Peyer's patch (tissue), 4 donors: ENCODE measurements at places on chromosomes 7 and 10.
A peak's percentile ranks its signal among the peaks of the same experiment; 100 is the strongest.

GRCh38 chr7:73738220-73738611 is 386 bp downstream of the ABHD11 start:
- peak; percentile 71 for DNase-seq

DNA sequence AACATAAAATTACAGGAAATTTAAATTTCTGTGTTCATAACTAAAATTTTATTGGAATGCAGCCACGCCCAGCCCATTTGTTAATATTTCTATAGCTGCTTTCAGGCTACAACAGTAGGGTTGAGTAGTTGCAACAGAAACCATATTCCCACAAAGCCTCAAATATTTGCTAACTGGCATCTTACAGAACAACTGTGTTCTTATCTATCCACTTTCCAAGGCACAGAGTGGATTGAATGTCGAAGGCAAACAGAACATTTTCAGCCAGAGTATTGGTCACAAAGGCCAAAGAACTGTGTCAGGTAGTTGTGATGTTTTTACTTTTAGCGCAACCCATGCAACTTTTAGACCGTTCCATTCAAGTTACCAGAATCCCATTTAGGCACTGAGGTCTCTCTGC is 51.1 kb upstream of the OPN4 start:
- DNase-seq, result no peak

- no peak for DNase-seq
These were observed 54.2 kb downstream of the MICALL2 start for GRCh38 chr7:1404898-1405548.

DNA sequence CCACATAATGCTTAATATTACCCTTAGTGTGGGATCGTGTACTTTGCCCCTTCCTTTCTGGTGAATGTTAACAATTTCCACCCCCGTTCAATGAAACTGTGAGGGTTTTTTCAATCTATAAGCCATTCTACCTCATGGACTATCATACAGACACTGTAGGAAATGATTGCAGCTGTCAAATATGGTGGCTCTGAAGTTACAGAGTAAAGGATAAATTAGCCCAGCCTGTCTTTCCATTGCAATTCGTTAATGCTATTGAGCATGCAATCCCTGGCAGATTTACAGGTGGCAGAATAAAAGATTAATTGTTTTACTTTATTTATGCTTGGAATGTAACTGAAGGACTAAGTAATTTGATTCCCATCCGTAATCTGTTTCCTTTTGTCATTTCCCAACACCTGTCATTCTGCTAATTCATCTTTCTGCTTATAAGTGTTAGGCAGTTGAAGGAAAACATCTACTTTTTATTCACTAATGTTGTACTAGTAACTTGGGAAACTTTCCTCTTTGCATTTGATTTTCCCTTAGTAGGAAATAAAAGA is 1211.6 kb upstream of the LRRN3 start:
- DNase-seq, result no peak

DNA sequence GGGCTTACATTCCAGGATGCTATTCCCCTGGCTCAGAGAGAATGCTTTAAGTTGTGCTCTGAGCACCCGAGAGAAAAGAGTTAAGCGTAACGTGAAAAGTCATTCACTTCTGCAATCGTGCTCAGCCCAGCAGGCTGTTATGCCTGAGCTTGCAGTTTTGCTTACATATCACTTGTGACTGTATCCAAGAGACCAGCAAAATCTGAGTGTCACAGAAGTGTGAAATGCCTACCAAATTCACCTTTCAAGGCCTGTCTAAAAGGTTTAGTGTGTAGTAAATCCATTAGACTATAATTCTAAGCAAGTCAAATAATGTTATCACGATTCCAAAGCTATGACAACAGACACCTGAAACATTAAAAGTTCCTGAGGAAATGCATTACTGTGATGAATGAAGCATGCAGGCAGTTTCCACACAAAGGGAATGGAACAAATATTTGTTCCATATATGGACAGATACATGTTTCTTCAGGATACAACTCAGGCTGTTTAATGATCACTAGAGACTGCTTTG is 20.1 kb downstream of the ITGB1 start:
- no peak for DNase-seq

DNA sequence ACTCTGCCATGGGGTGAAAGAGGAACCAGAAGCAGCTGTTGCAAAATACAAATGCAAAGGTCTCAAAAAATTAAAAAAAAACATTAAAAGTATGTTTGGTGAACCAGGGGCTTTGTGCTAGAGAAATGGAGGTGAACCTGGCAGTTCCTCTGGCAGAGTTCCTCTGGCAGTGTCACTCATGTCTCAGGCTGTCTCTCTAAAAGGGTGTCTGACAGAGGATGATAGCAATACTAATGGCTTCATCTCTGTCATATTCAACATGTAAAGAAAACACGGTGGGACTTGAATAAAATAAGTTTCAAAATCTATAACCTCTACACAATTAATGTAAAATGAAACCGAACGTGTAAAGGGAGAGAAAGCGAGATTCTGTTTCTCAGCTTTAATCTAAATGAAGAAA is 375.7 kb upstream of the VWC2 start:
- DNase-seq, result no peak

DNA sequence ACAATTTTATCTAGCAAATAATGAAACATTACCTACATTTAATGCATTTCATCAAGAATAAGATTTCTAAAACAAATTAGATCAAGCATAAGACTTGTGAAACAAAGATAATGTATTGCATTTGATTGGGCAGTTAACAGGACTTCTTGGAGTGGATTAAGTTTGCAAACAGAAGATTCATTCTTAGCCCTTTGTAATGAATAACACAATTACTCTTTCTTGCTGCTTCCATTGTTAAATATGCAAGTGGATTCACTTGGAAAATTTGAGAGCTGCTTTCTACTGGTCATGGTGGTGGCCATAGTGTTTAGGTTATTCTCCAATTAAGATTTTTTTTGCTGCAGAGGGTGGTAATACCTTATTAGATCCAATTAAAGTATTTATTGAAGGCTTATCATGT is 6.0 kb downstream of the PPP1R9A start:
- no peak for DNase-seq

- no peak for DNase-seq
These were observed 97.9 kb downstream of the ANKIB1 start for GRCh38 chr7:92343714-92344113.

GRCh38 chr7:84722734-84723133 is 464.1 kb downstream of the SEMA3D start:
- DNase-seq, result no peak

DNA sequence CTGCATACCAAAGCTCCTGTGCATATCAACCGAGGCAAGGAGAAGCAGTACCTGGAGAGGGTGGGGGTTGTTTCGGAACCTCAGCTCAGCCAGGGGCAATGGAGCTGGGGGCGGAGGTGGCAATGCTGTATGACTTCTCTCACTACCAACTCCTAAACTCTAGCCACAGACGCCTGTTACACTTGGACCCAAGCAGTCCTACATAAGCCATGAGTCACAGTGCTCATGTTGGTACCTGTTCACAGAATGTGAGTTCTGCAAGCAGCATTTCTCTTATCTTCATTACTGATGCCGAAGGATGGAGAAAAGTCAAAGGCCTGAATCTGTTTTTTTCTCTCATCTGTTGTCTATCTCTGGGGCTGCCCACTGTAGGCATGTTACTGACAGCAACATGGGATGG is 3.2 kb upstream of the RAB18 start:
- no peak for DNase-seq

DNA sequence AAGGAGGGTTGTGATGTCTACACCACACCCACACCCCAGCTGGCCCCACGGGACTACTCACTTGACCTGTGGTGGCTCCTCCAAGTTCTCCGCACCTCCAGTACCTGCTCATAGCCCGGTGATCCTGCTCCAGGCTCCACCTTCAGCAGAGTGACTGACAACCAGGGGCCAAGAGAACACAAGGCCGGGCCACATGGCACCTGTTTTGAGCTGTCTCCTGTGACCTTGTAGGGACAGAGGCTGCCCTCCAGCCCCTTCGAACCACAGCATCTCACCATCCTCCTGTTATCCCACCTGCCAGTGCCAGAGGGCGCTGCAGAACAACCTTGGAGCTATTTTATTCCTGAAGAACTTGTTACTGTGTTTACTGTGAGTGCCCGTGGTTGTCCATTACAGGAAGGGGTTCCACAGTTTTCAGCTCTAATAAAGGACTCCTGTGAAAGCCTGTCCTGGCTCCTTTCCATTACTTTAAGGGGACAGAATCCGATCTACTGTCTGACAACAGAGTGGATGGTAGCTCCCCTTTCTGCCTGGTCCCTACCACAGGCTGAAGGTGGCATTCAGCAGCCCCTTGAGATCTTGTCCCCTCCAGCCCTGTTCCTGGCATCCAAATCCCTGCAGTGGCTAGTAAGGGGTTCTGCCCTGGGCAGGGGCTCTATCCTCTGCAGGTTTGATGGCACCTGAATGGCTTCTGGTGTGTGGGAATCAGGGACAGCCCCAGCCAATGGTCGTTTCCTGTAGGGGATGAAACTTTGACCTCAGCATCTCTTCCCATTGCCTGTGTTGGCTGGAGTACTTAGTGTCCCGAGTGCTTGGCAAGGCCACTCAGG is 50.8 kb downstream of the C10orf120 start:
- peak; percentile 72 for DNase-seq

DNA sequence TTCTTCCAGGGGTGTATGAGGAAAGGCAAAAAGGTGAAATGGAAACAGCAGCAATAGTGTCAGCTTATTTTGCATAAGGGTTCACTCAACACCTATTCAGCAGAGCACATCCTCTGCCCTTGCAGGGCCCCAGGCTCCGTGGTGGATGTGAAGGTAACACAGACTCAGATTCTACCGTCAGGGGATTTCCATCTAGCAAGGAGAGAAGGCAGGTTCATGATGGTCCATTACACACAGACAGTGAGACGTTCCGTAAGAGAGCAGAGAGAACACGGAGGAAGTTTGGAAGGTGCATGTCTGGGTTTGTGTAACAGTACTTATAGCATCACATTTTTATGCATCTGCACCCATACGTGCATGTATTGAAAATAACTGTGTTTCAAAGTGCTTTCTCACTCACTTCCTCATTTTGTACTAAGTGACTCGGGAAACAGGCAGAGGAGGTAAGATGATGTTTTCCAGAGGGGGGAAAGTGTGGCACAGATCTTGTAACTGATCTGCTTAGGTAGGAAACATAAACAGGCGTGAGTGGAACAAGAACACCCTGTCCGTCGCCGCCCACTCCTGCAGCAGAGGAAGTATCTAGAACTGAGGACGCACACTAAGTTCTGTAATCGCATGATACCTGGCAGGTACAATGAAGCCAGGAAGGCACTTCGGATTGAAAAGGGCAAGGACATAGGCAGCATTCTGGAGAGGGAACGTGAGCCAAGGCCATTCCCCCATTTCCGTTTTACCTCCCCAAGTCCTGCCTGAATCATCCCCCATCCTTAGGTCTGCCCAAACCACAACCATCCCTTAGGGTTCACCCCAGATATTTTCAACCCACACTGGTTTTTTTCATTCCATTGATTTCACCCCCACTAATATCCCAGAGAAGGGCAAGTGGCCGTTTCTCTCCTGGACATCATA is 1.0 kb upstream of the ENO4 start:
- DNase-seq, result no peak

DNA sequence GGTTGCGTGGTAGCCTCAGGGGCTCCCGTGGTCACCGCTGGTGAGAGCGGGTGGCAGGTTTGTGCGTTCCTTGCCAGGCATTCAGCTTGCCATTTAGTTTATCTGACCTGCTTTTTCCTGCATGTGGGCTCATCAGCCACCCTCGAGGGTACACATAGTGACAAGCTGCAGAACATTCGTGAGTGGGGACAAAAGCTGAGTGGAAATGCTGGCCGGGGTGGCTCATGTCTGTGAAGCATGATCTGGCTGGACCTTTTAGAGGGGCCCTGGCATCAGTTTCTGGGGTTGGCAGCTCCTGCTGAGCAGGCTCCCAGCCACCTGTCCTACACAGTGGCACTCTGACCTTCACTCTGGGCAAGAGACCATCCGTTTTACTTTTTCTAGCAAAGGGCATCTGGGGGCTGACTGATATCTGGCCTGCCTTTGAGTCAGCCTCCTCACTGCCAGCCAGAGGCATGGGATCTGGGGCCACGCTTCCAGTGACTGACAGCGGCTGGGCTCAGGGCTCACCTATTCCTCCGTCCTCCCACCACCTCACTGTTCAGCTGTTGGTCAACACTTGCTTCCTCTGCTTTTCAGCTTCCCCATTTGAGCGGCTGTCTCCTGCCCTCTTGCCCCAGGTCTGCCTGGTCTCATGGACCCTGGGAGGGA is 75.0 kb downstream of the LANCL2 start:
- DNase-seq, result no peak

- DNase-seq, result no peak
These were observed 200.1 kb upstream of the FOXP2 start for GRCh38 chr7:114214466-114214865.

- DNase-seq, result no peak
These were observed 93.8 kb downstream of the GAD2 start for GRCh38 chr10:26310361-26310760.

DNA sequence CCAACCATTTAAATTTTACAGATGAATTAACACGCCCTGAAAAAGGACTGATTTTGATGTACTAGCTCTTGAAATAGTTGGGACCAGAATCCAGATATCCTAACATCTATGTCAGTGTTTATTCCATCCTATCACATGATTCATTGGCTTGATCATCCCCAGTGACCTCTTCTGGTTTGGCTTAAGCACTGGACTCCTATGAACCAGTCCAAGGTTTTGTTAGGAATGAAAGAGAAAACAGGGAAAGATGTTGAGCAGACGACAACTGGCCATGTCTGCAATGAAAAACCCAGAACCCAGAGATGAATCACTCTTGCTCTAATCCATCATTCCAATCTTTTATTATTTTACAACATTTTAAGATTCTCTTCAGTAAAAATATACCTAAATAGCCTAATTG is 1080.9 kb downstream of the SORCS1 start:
- no peak for DNase-seq

- peak; percentile 62 for DNase-seq
These were observed 863 bp downstream of the ST8SIA6 start for GRCh38 chr10:17453373-17454091.

DNA sequence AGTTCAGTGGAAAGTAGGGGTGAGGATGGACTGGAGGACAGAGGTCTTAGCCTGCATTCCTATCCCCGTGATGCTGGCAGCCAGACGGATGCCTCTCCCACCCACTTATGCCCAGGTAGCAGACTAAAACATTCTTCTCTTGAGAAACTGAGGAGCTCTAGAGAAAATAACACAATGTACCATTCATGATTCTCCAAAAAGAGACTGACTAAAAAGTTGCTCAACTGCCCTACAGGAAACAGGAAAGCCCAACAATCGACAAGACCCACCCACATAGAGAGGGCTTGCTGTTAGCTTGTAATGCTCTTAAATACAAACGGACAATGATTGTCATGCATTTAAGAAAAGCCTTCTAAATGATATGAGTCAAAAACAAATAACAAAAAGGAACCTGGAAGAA is 33.2 kb upstream of the PDE1C start:
- DNase-seq, result no peak

GRCh38 chr10:95742485-95742884 is 13.5 kb upstream of the ENTPD1 start:
- no peak for DNase-seq

DNA sequence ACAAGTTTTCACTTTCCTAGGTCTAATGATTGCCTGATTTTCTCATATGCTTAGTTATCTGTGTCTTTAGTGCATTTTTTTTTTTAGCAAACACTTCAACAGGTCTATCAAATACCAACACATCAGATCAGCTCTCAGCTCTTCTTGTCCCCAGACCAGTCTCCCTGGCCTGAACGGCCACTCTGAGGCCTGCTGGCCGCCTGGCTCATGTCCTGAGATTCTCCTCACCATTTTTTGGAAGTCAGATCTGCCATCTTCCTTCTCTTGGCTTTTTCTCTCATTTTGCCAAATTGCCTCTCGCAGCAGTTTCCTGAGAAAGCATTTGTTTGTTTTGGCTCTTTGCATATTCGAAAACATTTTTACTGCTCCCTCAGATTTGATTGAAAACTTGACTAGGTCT is 29.3 kb downstream of the PPP2R2D start:
- DNase-seq, result no peak
